ENCODE measurements at places on chromosomes 7 and 10.
A peak's percentile ranks its signal among the peaks of the same experiment; 100 is the strongest.

- DNase-seq: no peak
Observed at GRCh38 chr10:132744839-132745238, 41.1 kb downstream of the NKX6-2 start.

- DNase-seq: no peak
Observed at GRCh38 chr7:42219447-42219846, 17.6 kb downstream of the GLI3 start.

GRCh38 chr7:120729245-120729644 is 128.7 kb downstream of the TSPAN12 start:
- DNase-seq: no peak

- DNase-seq: no peak
Observed at GRCh38 chr10:21888959-21889358, 114.6 kb downstream of the DNAJC1 start.

- no peak for DNase-seq
Observed at GRCh38 chr10:117133273-117134055, 4.6 kb downstream of the VAX1 start.

- DNase-seq: peak; percentile 26
Observed at GRCh38 chr7:33107136-33108066, 1.8 kb downstream of the RP9 start.

- DNase-seq: no peak
Observed at GRCh38 chr7:88155756-88156155, 64.1 kb downstream of the SRI start.

All from HEK293T (cell line).